ENCODE measurements at places on chromosomes 12 and 14.

- ATAC-seq: no peak
Observed at GRCh38 chr12:55057481-55057880, 37.7 kb downstream of the NEUROD4 start.

GRCh38 chr14:94682736-94683135 is 70.5 kb downstream of the SERPINA3 start:
- no peak for ATAC-seq

- no peak for ATAC-seq
Observed at GRCh38 chr12:68319988-68320623, 12.1 kb downstream of the MDM1 start.

DNA sequence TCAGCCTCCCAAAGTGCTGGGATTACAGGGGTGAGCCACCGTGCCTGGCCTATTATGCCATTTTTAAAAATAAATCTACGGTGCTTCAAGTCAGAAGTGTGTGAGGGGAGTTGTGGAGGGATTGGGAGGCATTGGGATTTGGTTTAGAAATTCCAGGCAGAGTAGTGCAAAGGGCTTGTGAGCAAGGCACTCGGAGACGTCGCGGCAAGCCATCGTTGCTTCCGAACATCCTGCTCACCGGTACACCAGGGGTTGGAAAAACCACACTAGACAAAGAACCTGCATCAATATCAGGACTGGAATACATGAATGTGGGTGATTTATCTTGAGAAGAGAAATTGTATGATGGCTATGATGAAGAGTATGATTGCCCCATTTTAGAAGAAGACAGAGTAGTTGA is 227.0 kb downstream of the ALG10 start:
- no peak for ATAC-seq

GRCh38 chr14:79961197-79961596 is 250.1 kb downstream of the DIO2 start:
- ATAC-seq: no peak

- no peak for ATAC-seq
Observed at GRCh38 chr12:130537051-130537450, 179.0 kb downstream of the RIMBP2 start.

DNA sequence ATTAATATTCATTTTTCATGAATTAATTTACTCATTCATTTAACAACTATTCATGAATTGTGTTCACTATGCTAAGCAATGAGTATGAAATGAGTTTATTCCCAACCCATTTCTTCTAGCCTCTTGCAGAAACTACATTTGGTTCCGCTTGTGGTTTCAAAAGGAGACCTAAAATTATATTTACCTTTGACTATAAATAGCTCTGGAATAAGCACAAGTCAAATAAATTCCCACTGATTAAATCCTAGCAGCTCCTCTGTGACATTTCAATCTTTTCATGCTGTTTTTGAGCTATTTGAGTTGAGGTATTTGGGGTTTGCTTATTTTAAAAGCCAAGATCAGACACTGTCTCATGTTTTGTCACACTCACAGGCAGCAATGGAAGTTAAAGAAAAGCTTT is 46.9 kb downstream of the DUSP6 start:
- ATAC-seq: no peak
